ENCODE measurements at places on chromosomes 7 and 10.

DNA sequence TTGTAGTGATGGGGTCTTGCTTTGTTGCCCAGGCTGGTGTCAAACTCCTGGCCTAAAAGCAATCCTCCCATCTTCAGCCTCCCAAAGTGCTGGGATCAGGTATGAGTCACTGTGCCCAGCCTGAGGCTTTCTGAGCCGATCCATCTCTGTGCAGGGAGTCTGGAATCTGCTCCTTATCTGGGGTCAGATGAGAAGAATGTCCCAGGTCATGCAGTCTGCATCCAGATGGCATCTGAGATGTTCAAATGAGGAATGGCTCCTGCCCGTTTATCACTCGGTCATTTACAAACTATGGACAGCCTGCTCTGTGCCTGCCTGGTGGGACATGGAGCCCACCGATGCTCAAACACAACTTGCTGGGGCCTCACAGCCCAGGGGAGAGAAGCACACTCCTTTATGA, 11.1 kb upstream of the SLC18A3 start:
- no peak for DNase-seq

DNA sequence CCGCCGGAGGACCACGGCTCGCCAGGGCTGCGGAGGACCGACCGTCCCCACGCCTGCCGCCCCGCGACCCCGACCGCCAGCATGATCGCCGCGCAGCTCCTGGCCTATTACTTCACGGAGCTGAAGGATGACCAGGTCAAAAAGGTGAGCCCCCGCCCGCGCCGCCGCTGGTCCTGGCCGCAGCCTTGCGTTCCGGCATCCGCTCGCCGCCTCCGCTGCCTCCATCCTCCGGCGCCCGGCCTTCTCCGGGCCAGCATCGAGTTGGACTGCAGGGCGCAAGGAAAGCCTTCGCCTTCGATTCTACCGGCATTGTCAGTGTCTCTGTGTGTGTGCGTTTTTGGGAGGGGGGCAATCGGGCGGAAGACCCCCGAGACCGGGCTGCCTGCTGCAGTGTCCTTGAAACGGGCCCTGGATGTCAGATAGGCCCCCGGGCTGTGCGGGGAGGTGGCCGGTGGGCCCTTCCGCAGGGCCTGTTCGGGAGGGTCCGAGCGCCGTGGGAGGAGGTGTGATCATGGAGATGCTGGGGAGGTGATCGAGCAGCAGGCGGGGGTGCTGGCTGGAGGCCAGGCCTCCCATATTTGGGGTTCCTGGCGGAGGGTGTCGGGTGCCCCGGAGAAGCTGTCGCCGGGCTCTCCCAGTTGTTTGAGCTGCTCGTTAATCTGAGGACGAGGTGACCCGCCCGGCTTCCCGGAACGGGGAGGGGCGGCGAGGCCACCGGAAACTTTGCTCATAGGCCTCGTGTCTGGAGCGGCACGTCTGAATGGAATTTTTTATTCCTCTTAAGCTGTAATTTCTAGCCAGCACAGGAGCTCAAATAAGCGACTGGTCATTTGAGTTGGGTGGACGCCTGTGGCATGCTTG, 40.8 kb downstream of the HK1 start:
- DNase-seq: peak; percentile 85

GRCh38 chr10:128025437-128025836, 100.8 kb downstream of the MKI67 start:
- DNase-seq: no peak

GRCh38 chr7:22574754-22575520, 74.9 kb upstream of the STEAP1B start:
- DNase-seq: peak; percentile 44

DNA sequence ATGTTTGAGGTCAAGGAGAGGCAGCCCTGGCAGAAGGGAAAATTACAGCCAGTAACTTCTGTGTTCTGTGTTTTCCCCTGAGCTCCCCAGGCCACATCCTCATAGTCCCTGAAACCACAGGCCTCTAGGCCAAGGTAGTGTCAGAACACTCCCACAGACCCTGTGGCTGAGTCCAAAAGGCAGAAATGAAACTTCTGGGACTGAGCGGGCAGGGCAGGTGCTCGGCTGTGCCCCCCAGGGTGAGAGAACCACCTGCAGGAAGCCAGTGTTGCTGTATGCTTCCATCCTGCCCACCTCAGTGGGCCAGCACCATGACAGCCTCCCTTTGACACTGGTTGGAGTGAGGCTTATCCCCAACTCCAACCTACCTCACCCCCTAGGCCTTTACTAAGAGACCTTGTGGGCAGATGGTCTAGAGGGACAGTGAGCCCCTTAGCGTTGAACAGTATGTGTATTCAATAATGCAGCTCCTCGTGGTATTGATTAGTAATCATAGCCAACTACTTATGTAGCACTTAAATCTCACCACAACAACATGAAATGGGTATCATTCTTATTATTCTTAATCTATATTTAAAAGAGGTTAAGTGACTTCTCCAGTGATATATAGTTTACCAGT, 30.3 kb downstream of the PIK3CG start:
- DNase-seq: peak; percentile 45

GRCh38 chr7:74026903-74027682, 880 bp upstream of the ELN start:
- DNase-seq: peak; percentile 83

DNA sequence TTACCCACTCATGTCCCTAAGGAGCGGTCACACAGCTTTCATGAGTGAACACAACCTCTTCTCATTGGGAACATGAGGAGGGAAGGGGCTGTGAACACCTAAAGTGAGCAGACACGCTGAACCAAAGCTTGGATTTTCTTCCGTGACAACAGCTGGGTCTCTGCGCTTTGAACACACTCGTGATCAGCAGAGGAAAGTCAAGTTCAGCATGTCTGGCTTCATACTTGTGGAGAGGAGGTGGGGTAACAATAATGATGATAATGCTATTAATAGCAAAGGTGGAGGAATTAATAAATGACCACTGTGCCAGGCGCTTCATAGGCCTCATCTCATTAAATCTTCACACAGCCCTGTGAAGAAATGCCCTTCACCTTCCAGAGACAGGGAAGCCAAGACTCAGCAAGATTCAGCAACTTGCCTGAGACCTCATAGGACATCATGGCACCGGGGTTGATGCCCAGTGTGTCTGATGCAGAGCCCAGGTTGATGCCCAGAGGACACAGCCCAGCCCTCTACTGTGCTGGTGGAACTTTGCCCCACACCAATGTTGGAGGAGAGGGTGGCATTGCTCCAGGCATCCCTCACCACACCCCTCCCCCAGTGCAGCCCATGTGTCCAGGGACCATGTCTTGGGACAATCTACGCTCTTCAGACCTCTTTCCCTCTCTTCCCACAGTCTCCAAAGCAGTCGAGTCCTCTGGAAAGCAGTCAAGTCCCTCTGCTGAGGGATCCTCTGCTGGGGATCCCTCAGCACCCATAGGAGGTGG, 40.6 kb downstream of the GSDME start:
- no peak for DNase-seq

- DNase-seq: no peak
Observed at GRCh38 chr10:101760510-101760909, 15.4 kb downstream of the FGF8 start.

DNA sequence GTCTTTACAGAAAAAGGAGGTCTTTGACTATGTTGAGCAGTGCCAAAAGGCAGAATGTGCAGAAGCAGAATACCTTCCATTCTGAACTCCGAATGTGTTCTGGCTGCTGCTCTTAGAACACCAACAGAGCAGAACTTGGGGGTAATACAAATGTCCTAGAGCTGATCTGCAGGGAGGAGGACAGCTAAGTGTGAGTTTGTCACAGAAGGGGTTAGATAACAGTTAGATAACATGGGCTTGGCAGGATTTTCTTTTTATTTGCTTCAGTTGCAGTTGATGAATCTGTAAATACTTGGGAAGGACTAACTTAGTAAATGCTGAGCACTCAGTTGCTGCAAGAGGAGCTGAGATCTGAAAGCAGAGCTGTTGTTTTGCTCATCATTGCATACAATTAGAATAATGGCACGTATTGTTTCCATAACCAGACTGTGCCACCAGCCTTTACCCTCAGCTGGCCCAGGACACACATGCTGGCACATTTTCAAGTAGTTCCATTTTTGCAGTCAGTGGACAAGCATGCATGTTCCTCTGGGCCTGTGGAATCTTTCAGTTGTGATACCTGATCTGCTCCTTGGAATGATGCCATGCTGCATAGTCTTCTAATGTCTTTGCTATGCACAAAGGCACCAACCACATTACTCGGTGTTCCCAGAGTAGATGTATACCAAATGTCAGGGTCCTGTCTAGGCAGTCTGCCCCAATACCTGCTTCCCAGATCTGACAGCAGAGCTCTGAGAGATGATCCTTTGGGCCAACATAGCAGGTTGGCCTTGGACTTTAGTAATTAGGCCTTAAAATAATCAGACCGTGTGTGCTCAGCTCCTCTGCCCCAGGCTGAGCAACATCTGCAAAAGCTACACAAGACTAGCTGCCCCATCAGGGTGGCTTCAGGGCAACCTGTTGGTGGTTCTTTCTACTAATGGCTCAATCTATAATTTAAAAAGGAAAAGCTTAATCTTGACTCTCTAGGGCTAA, 55.7 kb downstream of the GSDME start:
- DNase-seq: no peak

DNA sequence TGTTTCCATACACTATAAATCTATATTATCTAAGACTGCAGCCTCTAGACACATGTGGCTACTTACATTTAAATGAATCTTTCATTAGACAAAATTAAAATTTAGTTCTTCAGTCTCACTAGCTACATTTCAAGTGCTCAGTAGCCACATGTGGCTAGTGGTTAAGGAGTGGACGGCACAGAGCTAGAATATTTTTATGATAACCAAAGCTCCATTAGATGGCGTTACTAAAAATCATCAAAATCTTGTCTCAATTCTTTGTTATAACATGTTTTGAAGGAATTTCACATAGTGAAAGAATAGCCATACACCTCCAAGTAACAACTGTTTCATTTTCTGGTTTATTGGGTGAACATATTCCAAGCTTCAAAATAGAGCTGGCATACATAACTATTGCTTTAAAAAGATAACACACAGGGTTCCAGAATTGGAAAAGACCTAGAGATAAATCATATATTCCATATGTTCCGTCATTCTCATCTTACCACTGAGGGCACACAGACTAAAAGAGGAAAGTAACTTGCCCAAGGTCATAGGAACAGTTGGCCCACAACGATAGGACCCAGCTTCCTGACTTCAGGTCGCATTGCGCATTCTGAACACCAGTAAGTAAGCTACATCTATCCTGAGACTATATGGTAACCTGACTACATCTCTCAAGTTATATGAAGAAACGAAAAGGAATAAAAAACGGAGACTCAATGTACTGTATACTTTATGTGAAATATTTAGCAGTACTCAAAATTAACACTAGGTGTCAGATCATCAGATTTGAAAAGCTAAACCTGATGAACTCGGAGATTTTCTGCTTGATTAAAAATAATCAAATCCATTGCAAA, 66.6 kb downstream of the CAV1 start:
- DNase-seq: peak; percentile 63
